Cardiac septum (tissue), 1 donor: ENCODE measurements at places on chromosomes 2 and 18. TPM values are rescaled to one million over a fixed set of nuclear protein-coding genes. Genes with fewer than 3 reads are reported as not detected.
A peak's percentile ranks its signal among the peaks of the same experiment; 100 is the strongest.

- DNase-seq = no peak
Measured at GRCh38 chr2:11352781-11353537, 8.5 kb upstream of the ROCK2 start.

DNA sequence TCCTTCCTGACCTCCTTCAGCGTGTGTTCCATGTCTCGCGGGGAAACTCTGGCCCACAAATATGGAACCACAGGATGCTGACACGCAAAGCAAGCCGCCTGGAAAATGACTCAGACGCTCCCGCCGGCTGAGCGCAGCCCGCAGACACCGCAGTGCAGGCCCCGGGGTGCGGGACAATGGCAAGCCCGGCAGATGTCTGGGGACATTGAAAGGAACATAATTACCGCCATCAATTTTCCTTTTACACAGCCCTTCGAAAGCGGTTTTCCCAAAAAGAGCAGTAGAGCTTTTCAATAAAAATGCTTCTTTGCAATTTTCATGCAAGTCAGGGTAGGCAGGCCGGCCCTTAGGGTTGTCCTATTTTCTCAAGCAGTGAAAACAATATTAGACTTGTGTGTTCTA, 159.2 kb upstream of the SH3BP4 start:
- DNase-seq = no peak

- DNase-seq = no peak
Measured at GRCh38 chr2:128494640-128495321, 176.1 kb upstream of the HS6ST1 start.

- DNase-seq = no peak
Measured at GRCh38 chr2:218853766-218854165, 5.8 kb upstream of the WNT6 start.

DNA sequence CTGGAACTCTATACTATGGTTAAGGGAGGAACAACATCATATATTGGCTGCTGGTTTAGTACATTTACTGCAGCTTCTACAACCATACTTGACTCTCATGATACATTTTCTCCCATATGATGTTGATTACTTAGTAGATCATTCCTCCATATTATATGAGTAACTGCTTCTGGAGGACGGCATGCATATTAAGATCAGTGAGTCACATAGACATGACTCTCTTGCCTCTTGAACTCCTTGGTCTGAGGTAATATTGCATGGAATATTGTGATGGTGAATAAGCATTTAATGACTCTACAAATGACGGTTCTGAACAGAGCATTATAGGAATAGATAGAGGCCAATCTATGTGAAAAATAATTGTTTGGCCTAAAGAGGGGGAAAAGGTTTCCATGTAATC, 418.8 kb upstream of the SPHKAP start:
- DNase-seq = no peak

- DNase-seq = peak; percentile 83
Measured at GRCh38 chr18:36297417-36298125, at the start of gene FHOD3. FHOD3 (plus strand) TSS chr18:36297713; CDS start chr18:36297836, 123 bp downstream.

DNA sequence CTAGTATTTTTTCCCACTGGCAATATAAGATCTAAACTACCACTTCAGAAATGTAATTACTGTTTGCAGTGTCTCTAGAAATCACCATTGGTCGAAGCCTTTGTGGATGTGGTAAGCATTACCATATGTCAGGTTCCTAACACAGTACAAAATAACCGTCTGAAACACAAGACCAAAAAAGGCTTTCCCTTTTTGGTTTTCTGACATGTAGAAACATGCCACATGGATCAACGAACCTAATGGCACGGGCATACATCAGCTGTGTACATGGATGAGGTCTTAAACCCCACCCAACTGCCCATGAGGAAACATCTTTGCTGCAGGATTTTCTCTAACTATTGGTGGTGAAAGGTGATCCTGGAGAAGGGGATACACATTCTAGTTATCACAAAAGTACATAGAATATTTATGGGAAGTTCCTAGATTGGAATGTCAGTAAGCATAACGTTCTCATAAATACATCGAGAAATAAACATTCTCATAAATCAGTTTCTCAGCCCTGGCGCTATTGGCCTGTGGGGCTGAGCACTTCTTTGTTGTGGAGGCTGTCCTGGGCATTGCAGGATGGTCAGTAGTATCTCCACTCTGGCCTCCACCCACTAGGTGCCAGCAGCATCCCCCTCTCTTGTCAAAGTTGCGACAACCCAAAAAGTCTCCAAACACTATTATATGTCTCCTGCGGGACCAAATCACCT, 9.0 kb downstream of the VIT start:
- no peak for DNase-seq

DNA sequence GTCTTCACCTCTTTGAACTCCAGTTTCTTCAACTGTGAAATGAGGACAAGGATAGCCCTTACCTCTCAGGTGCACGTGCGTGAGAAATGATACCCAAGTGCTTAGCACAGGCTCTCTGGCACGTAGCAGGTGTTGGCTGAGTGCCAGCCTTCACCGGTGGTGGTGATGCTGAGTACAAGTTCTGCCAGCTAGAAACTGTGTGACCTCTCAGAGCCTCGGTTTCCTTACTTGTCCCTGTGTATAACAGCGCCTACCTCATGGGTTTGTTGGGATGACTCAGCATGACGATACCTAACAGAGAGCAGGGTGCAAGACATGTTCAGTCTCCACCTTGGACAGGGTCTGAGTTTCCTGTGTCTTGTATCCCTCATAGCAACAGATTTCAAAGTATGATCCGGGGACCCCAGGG, 205.1 kb downstream of the TNS1 start:
- DNase-seq = no peak

- no peak for DNase-seq
Measured at GRCh38 chr2:152638056-152638455, 79.2 kb downstream of the PRPF40A start.

- no peak for DNase-seq
Measured at GRCh38 chr2:211103989-211104388, 547.6 kb downstream of the CPS1 start.

GRCh38 chr18:74382481-74383017, 66.9 kb downstream of the C18orf63 start:
- DNase-seq = no peak

DNA sequence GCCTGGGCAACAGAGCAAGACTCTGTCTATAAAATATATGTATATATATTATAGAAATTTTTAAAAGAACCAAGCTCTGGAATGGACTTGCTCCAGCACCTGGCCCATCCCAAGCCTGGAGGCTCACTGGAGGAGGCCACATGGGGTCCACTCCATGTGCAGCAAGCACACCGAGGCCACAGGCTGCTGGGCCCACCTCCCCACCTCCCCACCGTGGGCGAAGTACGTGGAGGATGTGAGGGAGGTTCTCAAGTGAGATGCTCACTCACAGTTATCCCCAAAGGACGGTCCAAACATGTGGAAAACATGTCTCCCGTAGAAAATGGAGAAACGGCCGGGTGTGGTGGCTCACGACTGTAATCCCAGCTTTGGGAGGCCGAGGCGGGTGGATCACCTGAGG, 13.9 kb upstream of the RAB17 start:
- DNase-seq = no peak

GRCh38 chr2:173393186-173393585, 38.5 kb downstream of the CDCA7 start:
- DNase-seq = no peak

DNA sequence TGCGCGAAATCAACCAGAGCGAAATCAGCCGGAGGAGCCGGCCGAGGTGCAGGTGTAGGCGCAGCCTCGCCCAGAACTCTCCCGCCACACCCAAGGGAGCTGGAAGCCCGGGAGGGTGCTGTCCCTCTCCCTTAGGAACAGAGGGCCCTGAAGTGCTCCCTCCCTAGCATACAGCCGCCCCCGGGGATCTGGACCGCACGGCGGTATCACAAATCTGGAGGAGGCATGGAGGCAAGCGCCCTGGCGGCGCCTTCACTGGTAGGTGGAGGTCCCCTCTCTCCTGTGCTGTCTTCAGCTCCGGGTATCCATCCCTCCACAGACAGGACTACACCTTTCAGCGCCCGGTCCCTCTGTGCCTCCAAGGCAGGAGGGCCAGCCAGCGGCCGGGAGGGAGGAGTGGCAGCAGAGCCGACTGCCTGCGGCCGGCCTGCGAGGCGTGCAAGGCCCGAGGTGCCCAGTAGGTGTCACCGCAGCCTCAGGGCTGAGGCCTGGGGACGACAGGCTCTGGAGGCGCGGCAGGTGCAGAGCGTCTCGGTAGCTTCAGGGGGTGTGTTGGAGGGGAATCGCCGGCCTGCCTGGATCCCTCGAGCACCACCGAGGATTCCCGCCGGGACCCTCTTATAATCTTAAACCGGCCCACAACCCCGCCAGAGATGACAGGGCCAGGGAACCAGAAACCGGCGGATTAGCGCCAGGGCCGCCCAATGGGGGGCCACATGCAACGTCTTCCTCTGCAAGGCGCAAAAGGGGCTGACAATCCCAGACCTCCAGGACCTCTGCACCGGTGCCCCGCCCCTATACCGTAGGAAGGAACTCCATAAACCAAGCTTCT, 2.8 kb downstream of the IHH start:
- DNase-seq = peak; percentile 89

GRCh38 chr2:71929482-71929772, 218.2 kb downstream of the CYP26B1 start:
- DNase-seq = no peak

DNA sequence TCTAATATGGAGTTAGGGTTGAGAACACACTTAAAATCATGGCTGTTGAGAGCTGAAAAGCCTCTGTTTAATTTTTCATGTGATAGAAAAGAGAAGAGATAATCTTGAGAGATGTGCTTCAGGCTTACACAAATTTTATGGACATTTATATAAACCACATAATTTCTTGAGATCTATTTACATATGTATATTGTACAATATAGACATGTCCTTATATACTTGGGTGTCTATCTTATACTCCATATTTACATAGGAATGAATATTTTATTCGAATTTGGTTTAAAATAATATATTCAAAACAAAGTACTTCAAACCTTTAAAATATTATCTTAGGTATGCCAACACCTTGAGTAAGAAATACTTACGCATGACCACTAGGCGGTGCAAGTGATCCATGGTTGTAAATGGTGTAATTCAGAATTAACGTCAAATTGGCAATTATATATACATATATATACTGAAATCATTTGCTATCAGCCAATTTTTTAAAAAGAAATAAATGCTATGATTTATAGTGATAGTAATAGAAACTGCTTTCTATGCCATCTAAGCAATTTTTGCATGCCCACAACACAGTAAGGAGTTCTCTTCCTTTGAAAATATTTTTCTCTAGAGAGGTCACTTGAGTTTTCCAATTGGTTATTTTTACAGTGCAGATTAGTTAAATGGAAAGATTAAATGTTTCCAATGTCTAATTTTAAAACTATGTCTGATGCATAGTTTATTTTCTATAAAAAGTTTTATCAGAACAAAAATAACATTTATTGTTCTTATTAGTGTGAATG, 37.6 kb upstream of the SPAG16 start:
- DNase-seq = no peak

DNA sequence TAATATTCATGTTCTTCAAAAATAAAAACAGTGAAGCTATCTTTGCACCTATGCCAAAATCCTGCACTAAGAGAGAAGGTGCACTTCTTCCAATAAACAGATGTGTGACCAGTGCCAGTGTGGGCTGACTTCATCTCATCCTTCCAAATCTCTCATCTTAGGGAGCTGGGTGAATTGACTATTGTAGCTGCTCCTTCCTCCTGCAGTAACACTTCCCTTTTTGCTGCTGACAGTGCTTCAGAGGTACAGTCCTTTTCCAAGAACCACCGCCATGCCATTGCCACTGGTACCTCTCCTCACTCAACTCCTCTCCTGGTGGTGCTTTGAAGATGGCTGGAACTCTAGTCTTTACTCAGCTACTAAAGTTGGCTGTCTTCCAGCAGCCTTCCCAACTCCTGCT, 42.1 kb upstream of the ARHGAP25 start:
- no peak for DNase-seq

DNA sequence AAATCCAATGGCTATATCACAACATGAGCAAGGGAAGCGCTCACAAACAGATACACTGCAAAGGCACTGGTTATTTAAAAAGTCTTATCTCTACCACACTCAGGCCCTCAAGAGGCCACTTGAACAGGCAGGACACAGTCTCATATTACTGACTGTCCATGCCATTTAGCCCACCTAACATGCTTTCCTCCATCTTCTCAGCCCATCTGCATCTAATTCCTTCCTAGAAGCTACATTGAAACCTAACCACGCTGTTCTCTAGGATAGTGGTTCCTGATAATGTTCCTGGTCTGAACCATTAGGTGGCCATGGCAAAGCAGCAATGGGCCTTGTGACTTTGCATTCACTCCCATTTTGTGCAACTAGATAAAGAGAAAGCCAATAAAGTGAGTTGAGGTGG, 22.5 kb upstream of the NEB start:
- DNase-seq = no peak

DNA sequence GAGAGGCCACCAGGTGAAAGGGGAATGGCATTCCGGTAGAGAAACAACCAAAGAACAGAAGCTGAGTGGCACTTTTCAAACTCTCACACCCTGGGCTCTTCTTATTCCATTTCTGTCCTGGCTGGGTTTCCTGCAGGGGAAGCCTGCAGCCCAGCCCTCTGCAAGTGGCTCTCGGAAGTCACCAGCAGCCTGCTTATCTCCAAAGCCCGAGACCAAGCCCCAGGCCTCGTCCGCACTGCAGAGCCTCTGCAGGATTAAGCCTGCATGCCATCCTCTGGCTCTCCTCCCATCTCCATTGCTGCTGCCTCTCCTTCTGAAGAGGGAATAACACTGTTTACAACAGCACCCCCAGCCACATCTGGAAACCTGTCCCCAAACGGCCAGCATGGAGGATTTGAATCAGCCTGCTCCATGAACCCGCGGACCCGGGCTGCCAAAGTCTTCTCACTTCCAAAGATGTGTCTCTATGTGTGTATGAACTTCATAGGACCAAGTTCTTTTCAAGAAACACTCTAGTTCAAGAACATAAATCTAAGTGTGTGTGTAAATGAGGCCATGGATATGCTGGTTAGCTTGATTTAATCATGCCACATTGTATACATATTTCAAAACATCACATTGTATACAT, 54.2 kb downstream of the DIPK1C start:
- DNase-seq = peak; percentile 71

DNA sequence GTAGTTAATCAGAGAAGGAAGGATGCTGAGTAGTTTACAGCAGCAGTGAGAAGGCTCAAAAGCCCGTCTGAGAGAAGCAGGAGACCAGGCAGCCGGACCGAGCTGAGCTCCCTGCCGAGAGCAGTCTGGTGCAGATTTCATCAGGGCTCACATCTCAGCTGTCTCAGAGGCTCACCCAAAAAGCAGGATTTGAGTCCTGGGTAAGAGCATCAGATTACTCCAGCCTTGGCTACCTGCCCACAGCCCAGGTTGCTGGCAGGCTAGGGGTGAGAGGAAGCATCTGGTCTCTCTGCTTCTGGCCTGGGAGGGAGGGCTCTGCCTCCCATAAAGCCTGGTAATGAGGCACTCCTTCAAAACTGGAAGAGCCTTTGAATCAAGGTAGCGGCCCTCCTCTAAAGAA, 140.5 kb downstream of the ST6GAL2 start:
- no peak for DNase-seq

GRCh38 chr2:172094294-172095145, 8.2 kb downstream of the DLX2 start:
- no peak for DNase-seq

GRCh38 chr2:96699621-96700020, 40.2 kb downstream of the LMAN2L start:
- DNase-seq = no peak

- DNase-seq = no peak
Measured at GRCh38 chr2:223768179-223768578, 69.2 kb downstream of the AP1S3 start.

The PARD6G gene
- 1.3 TPM for total RNA-seq

The GDF7 gene
- 0.94 TPM for total RNA-seq

The GALR1 gene
- 0.08 TPM for total RNA-seq

The RAB17 gene
- total RNA-seq = 3.5 TPM

The PER2 gene
- total RNA-seq = 13.0 TPM

The ZSWIM2 gene
- not detected for total RNA-seq

The CSRNP3 gene
- total RNA-seq = 2.9 TPM

The SPATA3 gene
- not detected for total RNA-seq

The PJVK gene
- 1.6 TPM for total RNA-seq

The GPR45 gene
- total RNA-seq = not detected

The ZNF532 gene
- total RNA-seq = 71.8 TPM
